Adrenal gland (tissue), 19 donors: ENCODE measurements at places on chromosomes 6 and 20. TPM values are rescaled to one million over a fixed set of nuclear protein-coding genes. Genes with fewer than 3 reads are reported as not detected.

DNA sequence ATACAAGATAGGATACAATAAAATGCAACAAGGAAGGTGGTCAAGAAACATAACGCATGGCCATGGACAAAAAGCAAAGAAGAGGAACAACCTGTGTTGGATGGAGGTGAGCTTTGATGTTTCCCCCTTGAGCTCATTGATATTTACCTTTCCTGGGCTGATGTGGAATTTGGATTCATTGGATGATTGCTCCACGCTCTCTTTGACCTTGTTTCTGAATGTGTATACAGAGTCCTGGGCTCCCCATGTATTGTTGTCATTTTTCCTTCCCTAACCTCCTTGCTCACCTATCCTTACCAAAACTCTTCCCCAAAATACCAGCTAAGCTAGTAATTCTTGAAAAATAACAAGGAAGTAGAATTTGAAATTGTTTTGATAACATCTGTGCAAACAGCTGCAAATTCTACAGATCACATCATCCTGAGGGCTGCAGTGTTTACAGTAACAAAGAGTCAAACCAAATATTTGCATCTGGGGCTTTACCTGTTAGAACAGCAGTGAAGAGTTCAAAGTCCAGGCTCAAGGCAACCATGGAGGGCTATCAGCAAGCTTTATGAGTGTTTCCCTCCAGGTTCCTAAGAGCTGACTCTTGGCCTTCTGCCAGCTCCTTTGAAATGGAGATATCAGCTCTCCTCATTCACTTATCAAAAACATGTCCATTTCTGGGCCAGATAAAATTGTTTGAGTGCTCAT, 214.3 kb upstream of the MARCKS start:
- no peaks in the 10 kb centered on the region for H3K27me3 ChIP-seq
- H3K4me1 ChIP-seq: no peaks in the 10 kb centered on the region
- no peak overlapping the region for H3K27ac ChIP-seq
- H3K36me3 ChIP-seq: no peaks in the 10 kb centered on the region

DNA sequence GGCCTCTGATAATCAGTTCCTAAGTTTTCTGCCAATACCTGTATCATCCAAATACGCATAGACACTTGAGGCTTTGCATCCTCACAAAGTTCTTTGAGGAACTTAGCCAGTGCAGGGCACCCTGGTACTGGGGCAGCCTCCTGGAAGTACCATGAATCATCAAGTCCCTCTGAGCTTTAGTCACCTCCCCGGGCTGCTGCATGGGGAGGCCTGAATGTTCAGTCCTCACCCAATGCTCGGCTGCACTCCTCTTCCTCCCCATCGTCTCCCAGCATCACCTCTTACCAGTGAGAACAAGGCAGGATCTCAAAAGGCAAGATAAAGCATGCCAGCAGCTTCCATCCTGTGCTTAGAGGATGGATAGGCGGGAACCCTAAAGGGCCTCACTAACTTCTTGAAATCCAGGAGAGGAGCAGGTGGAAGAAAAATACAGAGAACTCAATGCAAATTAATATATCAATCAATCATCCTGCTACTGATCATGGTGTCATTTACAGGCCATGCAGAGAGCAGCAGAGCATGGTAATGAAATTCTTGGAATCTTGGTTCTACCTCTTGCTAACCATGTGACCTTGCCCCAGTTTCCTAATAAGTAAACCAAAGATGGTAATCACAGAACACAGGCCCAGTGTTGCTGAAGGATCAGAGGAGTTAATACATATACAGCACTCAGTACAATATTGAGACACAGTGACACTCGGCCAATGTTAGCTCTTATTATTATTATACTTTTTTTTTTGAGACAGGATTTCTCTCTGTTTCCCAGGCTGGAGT, 4.7 kb upstream of the CCN6 start:
- H3K4me1 ChIP-seq: peaks cover 12% of the 10 kb centered on the region
- H3K27me3 ChIP-seq: no peaks in the 10 kb centered on the region
- H3K36me3 ChIP-seq: no peaks in the 10 kb centered on the region
- H3K4me3 ChIP-seq: no peak overlapping the region
- H3K27ac ChIP-seq: no peak overlapping the region

GRCh38 chr6:128601060-128601459, 80.7 kb upstream of the PTPRK start:
- no peaks in the 10 kb centered on the region for H3K4me1 ChIP-seq
- H3K27me3 ChIP-seq: no peaks in the 10 kb centered on the region
- no peak overlapping the region for H3K4me3 ChIP-seq
- H3K36me3 ChIP-seq: no peaks in the 10 kb centered on the region
- no peak for DNase-seq
- no peak overlapping the region for H3K27ac ChIP-seq

Gene ZNF335
- total RNA-seq: 29.9 TPM

- H3K4me1 ChIP-seq: peaks cover 26% of the 10 kb centered on the region
- no peaks in the 10 kb centered on the region for H3K36me3 ChIP-seq
- no peak for DNase-seq
- H3K4me3 ChIP-seq: no peak overlapping the region
- H3K27ac ChIP-seq: no peak overlapping the region
- no peaks in the 10 kb centered on the region for H3K27me3 ChIP-seq
Measured at GRCh38 chr6:30882204-30882758, 2.0 kb upstream of the DDR1 start.

DNA sequence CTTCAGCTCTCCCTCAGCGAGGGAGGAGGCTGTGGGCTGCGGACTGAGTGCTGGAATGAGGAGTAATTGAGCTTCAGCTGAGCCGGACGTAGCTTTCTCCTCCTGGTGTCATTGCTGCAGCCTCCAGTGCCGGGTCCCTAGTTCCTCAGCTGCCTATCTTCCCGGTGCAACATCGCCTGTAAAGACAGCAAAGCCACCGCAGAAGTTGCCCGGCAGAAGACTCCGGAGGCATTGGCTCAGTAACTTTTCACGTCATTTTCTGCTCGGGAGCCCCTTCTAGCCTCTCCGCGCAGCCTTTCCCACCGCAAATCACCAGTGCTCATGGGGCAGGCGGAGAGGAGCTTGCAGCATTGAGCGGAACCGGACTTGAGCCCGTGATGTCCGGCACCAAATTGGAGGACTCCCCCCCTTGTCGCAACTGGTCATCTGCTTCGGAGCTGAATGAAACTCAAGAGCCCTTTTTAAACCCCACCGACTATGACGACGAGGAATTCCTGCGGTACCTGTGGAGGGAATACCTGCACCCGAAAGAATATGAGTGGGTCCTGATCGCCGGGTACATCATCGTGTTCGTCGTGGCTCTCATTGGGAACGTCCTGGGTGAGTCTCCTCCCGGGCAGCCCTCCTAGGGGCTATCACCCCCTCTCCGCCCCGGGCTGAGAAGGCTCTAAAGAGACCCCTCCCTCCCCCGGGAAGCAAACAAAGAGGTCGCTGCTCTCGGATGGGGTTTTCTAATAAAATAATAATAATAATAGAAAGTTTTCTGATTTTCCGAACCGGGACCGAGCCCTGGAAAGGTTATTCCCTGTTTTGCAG, at the start of gene HCRTR2:
Gene HCRTR2 (plus strand): TSS at position 305 of the 816 bp plus-strand sequence. CDS start 73 bp downstream, at position 378.
- peaks cover 4% of the 10 kb centered on the region for H3K27me3 ChIP-seq
- H3K4me1 ChIP-seq: no peaks in the 10 kb centered on the region
- no peak within 1 kb of the TSS for H3K4me3 ChIP-seq

DNA sequence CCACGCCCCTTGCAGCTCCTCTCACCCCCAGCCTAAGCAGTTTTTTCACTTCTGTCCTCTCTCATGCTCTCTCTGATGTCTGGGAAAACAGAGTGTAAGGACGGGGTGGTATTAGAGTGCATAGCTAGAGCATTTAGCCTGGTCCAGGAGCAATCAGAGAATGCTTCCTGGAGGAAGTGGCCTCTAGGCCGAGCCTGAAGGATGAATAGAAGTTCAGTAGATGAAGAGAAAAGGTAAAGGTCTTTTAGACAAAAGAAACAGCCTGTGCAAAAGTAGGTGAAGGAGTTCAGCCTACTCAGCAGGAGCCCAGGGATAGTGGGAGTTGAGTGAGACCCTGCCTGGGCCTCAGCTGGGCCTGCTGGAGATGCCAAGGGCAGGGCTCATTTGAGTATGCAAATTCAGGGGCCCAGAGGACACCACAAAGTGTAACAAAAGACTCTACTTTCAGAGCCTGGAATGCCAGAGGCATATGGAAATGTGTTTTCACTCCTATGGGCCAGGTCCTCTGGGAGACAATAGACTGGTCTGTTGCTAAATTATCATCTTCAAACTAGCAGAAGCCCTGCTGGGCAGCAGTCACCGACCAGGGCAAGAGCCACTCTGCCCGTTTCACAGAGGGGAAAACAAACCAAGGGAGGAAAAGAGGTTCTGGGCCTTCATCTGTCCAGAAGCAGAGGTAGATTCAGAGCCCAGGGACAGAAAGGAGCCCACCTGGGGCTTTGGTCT, 19.7 kb upstream of the TM9SF4 start:
- no peaks in the 10 kb centered on the region for H3K36me3 ChIP-seq
- DNase-seq: no peak
- no peaks in the 10 kb centered on the region for H3K27me3 ChIP-seq
- H3K4me1 ChIP-seq: no peaks in the 10 kb centered on the region
- no peak overlapping the region for H3K27ac ChIP-seq

DNA sequence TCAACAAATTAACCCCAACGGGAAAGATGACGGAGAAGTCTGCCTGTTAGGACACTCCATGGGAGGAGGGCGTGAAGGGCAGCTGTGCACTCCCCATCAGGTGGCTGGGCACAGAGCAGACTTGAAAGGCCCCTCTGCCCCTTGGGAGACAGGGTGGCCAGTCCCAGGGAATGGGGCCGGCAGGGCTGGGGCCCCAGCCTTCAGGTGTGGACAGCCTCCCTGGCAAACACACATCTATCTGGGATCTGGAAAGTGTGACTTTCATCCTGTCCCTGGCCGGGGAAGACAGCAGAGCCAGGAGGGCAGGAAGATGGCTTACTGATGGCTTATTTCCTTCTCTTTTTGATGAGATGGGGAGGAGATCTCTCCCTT, 4.5 kb upstream of the FRMD1 start:
- DNase-seq: no peak
- H3K4me1 ChIP-seq: no peaks in the 10 kb centered on the region
- no peaks in the 10 kb centered on the region for H3K27me3 ChIP-seq
- no peaks in the 10 kb centered on the region for H3K36me3 ChIP-seq
- no peak overlapping the region for H3K4me3 ChIP-seq

Gene SYCP2L
- total RNA-seq: not detected

GRCh38 chr6:97288188-97288587, 5.2 kb upstream of the MMS22L start:
- H3K4me1 ChIP-seq: no peaks in the 10 kb centered on the region
- no peak overlapping the region for H3K4me3 ChIP-seq
- no peaks in the 10 kb centered on the region for H3K36me3 ChIP-seq
- no peak for DNase-seq

- H3K27ac ChIP-seq: no peak overlapping the region
- no peaks in the 10 kb centered on the region for H3K4me1 ChIP-seq
- DNase-seq: no peak
- no peaks in the 10 kb centered on the region for H3K36me3 ChIP-seq
- H3K4me3 ChIP-seq: no peak overlapping the region
Measured at GRCh38 chr6:72272958-72273357, 348.9 kb upstream of the KCNQ5 start.

GRCh38 chr6:128350416-128351254, 169.8 kb downstream of the PTPRK start:
- no peak overlapping the region for H3K27ac ChIP-seq
- H3K4me1 ChIP-seq: peaks cover 12% of the 10 kb centered on the region
- H3K27me3 ChIP-seq: no peaks in the 10 kb centered on the region
- H3K4me3 ChIP-seq: no peak overlapping the region
